Activated CD4-positive, CD25-positive, alpha-beta regulatory T cell (primary cell): ENCODE measurements at places on chromosomes 2 and 18.

DNA sequence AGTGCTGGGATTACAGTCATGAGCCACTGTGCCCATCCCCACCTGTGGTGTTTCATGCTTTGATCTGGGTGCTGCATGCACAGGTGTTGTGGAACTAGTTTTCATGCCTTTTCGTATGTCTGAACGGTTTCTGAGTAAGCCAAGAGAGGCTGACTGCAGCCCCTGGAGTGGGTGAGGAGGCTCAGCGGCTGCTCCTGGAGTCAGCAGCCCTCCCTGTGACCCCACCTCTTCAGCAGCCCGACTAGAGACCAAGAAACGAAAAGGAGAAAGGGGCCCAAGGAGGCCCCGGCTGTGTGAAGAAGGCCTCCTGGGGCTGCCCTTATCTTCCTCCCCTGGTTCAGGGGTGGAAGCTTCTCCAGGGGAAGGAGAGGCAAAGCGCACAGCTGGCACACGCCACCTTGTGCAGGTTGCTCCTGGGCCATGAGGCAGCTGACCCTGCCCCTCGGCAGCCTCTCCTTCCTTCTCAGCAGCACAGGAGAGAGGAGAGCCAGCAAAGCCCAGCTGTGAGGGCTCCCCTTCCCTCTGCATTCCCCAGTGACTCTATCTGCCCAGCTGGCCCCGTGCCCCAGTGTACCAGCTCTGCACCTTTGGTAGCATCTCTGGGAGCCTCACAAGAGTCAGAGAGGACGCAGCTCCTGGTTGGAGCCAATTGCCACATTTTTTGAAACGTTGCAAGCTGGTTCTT lies 182.5 kb upstream of the HS6ST1 start:
- no peak for DNase-seq

GRCh38 chr2:156800781-156801361 lies 364.7 kb downstream of the GPD2 start:
- DNase-seq = no peak

DNA sequence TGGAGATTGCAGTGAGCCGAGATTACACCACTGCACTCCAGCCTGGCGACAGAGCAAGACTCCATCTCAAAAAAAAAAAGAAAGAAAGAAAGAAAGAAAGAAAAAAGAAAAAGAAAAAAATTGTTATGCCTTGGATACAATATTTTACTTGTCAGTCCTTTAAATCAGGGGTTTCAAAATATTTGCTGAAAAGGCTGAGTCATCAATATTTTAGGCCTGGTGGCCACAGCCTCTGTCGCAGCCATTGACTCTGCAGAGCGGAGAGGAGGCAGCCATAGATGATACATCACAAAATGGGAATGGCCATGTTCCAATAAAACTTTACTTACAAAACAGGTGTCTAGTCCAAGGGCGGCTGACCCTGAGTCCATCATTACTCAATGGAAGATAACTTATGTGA lies 314.8 kb upstream of the SALL3 start:
- no peak for DNase-seq

GRCh38 chr2:115543024-115543423 lies 1100.6 kb downstream of the DPP10 start:
- DNase-seq = no peak

- no peak for DNase-seq
These were observed 81.2 kb downstream of the PLCL1 start for GRCh38 chr2:197885587-197885986.

- DNase-seq = no peak
These were observed 199.7 kb upstream of the SLC14A2 start for GRCh38 chr18:45415614-45416013.

DNA sequence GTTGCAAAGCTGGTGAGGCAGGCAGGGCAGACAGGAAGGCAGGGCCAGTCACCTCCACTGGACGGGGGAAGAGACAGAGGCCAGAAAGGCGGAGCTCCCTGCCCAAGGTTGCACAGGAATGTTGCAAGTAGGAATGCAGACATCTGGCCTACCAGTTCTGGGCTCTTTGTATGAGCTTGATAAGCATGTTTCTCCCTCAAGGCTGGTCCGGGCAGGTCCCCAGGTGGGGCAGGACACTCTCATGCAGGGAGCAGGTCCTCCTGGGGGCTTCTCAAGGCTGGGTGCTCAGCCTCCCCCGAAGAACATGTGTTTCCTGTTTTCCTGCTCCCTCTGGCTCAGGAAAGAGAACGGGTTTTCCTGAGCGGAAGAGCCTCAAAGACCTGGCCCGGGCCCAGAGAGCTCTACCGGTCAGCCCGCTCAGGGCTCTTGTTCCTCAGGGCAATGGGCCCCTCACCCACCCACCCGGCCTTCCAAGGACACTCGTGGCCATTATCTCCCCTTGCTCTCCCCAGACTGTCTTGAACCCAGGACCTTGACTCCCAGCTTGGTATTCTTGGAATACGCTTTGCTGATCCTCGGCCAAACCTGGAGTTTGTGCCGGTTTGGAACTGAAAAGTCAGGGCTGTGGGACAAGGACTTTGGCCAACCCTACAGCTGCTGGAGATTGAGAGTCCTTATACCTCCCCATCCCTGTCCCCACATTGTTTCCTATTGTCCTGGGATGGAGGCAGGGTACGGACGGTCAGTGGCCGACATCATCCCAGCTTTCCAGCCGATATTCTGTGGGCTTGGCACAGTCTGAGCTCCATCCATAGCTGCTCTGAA lies 87.7 kb upstream of the HAAO start:
- no peak for DNase-seq

- no peak for DNase-seq
These were observed 215.4 kb downstream of the ZNF521 start for GRCh38 chr18:25136416-25137196.

DNA sequence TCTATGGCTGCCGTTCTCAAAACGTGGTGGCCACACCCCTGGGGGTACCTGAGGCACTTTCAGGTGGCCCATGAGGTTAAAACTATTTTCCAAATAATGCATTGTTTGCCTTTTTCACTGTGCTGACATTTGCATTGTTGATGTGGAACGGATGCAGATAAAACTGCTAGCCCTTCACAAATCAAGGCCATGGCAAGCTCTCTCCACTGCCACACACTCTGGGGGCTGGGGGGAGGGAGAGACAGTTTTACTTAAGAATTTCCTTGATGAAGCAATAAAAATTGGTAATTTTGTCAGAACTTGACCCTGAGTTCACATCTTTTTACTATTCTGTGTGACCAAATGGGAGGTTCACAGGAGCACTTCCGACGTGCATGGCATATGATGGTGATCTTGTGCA lies 22.0 kb upstream of the TGIF1 start:
- no peak for DNase-seq

DNA sequence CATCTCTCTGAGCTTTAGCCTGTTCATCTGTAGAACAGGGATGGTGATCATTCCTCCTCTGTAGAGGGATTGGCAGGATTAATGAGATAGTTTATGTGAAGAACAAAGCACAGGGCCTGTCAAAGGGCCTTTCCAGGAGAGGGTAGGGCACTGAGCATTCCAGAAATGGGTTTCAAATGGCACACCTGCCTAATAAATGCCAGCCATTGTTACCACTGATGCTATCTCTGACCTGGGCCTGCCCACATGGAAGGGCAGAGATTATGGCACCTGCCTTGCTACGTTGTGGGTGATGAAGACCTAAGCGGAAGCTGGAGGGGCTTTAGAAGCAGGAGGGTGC lies 31.0 kb upstream of the GMPPA start:
- DNase-seq = no peak

DNA sequence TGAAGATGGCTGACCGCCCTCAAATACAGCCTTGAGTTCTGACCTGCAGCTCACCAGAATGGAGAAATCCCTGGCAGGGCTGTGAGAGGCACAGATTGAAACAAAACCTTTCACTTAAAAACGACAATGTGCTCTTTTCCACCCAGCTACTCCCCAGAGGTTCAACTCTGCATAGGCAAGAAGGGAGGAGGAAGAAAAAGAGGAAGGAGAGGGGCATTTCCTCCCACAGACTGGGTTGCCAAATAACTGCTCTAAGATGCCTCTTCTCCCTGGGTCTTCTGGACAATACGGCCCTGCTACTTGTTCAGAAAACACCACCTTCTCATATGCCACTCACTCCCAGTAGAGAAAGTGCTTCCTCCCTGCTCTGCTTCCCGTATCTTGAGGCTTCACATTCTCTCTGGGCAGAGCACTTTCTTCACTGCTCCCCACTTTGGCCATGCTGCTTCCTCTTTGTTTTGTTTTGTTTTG lies 136.4 kb upstream of the SLC1A4 start:
- DNase-seq = no peak

GRCh38 chr2:120314690-120315366 lies 31.1 kb upstream of the INHBB start:
- no peak for DNase-seq

- DNase-seq = no peak
These were observed 23.7 kb upstream of the PLEKHM3 start for GRCh38 chr2:208049006-208049405.

- no peak for DNase-seq
These were observed 250.5 kb downstream of the SLC8A1 start for GRCh38 chr2:40201425-40201824.

DNA sequence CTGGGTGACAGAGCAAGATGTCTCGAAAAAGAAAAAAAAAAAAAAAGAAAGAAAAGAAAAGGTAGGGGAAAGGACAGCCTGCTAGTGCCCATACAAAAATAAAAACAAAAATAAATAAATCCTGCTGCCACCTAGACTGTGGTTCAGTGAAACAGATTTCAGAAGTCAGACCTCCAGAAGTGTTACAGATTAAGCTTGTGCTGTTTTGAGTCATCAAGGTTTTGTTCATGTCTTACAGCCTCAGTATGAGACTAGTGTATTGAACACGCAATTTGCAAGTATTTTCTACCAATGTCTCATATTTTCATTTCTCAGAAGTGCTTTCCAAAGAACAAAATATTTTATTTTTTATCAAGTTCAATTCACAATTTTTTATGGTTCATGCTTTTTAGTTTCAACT lies 720.4 kb upstream of the GYPC start:
- no peak for DNase-seq

- DNase-seq = no peak
These were observed 49.4 kb upstream of the FAHD2A start for GRCh38 chr2:95353055-95353575.

GRCh38 chr2:182015334-182016109 lies 29.9 kb downstream of the PPP1R1C start:
- no peak for DNase-seq

- DNase-seq = no peak
These were observed 68.6 kb downstream of the TGOLN2 start for GRCh38 chr2:85259101-85259590.

DNA sequence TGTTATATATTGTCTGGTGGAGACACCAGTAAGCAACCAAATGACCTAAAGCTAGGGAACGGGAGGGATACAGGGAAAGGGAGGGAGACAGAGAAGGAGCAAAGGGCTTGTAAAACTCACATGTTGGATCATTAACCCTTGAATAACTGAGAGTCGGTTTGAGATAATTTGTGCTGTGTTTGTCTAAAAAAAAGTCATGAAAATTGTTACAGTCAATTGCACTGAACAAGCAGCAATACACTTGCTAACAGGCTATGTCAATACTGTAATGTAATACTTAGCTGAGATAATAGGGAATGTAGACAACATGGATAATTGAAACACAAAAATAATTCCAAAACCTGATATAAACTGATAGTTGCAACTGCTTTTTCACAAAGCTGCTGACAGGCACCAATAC lies 71.3 kb upstream of the ZNF521 start:
- DNase-seq = no peak

DNA sequence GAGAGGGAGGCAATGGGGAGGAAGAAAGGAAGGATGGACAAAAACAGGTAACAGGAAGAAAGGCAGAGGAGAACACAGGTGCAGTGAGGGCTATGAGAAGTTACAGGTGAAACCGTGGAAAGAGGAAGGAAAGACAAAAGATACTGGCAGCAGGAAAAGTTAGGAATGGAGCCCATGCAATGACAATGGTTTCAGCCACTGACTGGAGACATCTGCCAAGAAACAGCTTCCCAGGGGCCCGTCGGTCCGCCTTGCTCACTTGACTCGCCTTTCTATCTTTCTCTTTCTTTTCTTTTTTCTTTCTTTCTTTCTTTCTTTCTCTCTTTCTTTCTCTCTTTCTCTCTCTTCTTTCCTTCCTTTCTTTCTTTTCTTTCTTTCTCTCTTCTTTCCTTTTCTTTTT lies 37.5 kb downstream of the ST8SIA5 start:
- no peak for DNase-seq

- no peak for DNase-seq
These were observed 5.0 kb upstream of the IL1RN start for GRCh38 chr2:113122364-113122763.

- no peak for DNase-seq
These were observed 132.9 kb upstream of the HDAC4 start for GRCh38 chr2:239533569-239534316.
